ENCODE measurements at places on chromosomes 12 and 14.

DNA sequence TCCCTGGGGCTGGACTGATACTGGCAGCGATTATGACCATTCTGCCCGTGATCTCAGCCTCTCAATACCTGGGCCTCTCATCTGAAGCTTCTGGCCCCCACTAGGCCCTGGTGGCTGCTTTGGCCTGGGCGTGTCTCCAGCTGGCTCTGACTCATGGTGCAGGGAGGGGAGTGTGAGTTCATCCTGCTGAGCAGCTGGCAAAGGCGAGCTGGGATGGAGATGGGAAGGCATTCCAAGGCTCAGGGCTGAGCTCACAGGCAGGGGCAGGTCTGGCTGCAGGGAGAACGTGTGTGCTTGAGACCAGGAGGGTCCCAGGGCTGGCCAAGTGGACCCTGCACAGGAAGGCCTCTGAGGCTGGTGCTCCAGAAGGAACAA is 221.8 kb downstream of the TMEM121 start:
- no peak overlapping the region for H3K4me3 ChIP-seq
- H3K4me1 ChIP-seq = peaks cover 10% of the 10 kb centered on the region
- no peaks in the 10 kb centered on the region for H3K36me3 ChIP-seq
- H3K27me3 ChIP-seq = no peaks in the 10 kb centered on the region
- no peak for DNase-seq

- no peaks in the 10 kb centered on the region for H3K27me3 ChIP-seq
- H3K4me3 ChIP-seq = no peak overlapping the region
- no peaks in the 10 kb centered on the region for H3K36me3 ChIP-seq
- no peak for DNase-seq
- H3K4me1 ChIP-seq = peaks cover 41% of the 10 kb centered on the region
These were observed 1.6 kb downstream of the CRIP2 start for GRCh38 chr14:105476097-105476830.

GRCh38 chr12:31582155-31582554 is 8.8 kb downstream of the DENND5B start:
- DNase-seq = no peak
- peaks cover 22% of the 10 kb centered on the region for H3K4me1 ChIP-seq
- no peaks in the 10 kb centered on the region for H3K27me3 ChIP-seq
- no peak overlapping the region for H3K4me3 ChIP-seq
- no peaks in the 10 kb centered on the region for H3K36me3 ChIP-seq
- H3K27ac ChIP-seq = no peak overlapping the region

DNA sequence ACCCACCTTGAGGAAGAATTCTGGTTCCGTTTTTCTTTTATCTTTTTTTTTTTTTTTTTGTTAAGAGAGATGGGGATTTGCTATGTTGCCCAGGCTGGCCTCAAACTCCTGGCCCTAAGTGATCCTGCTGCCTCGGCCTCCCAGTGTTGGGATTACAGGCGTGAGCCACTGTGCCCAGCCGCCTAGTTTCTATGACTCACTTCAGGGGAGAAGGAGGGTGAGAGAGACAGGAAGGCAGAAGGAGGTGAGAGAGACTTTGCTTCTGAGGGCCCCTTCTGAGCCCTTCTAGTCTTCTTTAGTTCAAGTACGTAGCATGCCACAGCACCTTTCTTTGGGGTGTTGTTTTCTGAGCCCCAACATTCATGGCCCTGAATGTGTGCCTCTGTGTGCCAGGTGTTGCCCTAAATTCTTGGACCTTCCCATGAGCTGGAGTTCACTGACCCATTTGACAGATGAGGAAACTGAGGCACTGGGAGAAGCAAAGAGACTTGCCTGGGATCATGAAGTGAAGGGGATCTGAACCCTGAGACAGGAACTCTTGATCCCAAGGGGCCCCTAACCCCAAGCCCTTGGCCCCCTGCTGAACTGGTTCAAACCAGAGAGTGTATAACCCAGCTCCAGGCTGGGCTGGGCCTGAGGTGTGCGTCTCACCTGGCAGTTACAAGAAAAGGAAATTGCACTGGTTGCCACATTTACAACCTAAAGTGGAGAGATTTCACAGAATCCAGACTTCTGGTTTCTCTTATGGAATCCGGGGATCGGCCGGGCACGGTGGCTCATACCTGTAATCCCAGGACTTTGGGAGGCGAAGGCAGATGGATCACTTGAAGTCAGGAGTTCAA is 20.8 kb downstream of the SH2B3 start:
- H3K4me1 ChIP-seq = peaks cover 32% of the 10 kb centered on the region
- no peak overlapping the region for H3K4me3 ChIP-seq
- no peak overlapping the region for H3K27ac ChIP-seq
- no peak for DNase-seq

DNA sequence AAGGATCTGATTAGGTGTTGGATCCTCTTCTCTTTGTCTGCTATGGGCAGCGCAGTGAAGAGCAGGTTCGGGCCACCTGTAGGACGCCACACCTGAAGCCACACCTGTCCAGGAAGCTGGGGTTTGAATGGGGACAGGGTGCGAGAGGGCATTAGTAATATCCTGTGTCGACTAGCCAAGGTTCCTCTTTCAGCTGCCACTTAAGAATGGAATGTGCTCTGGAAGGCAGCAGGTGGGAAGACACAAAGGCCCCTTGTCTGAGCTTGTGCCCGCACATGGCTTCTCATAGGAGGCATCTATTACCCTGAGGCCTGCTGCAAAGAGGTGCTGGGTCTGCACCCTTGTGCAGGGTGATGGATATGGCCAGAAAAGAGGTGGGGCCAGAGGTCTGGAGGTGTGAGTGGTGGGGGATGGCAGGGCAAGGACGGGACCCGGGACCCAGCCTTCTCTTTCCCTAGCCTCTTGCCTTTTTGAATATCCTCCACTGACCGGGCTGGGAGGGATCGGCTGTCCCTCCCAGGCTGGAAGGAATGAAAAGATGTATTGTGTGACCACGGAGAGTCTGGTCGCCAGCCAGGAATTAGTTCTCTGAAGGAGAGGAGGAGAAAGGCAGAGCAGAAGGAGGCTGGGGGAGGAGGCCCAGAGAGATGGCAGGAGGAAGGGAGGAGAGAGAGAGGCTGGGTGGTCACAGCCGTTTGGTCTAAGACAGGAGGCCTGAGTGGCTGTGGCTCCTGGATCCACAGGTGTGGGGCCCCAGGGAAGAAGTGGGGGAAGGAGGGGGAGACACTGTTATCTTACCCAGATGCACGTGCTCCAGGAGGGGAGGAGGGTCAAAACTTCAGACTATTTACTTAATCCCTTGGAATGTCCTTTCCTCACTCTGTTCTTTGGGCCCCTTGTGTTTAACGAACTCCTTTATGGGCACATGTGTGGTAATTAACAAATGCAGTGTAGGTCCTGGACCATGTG is 101.5 kb downstream of the SMOC1 start:
- H3K27ac ChIP-seq = no peak overlapping the region
- H3K27me3 ChIP-seq = no peaks in the 10 kb centered on the region
- H3K4me1 ChIP-seq = no peaks in the 10 kb centered on the region
- DNase-seq = no peak

DNA sequence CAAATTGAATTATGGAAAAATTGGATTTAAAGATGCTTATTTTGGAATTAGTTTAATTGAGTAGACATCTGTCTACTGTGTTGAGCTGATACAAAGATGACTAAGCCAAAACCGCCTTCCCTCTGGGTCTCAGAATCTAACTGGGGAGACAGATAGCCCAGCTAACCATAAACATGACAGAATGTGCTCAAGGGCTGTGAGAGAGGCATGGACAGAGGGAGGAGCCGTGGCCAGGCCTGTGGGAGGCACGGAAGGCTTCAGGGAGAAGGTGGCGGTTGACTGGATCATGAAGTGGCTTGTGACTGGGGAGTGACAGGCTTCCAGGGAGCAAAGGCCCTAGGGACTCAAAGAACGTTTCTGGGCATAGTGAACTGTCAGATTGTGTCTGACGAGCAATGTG is 74.6 kb downstream of the DACT1 start:
- H3K36me3 ChIP-seq = no peaks in the 10 kb centered on the region
- no peak overlapping the region for H3K27ac ChIP-seq
- DNase-seq = no peak
- H3K4me3 ChIP-seq = no peak overlapping the region

DNA sequence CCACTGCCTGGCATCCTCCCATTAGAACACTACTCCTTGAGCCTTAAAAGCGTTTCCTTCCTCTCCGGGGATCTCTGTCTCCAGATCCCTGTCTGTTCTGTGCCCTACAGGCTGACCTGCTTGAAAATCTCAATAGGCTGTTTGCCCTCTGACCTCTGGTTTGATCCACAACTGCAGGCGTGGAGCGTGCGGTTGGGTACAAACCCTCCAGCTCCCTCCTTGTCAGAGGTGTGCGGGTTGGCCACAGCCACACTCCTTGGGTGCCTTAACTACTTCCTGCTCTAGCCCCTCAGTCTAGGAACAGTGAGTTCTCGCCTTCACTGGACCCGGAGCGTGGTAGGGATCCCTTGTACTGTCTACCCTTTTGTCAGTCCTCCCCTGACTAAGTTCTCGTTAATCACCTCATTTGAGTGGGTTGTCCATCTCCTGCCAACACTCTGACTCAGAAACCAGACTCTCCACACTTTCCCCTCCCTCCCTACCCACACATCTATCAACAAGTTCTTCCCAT is 33.1 kb downstream of the CMKLR1 start:
- H3K27me3 ChIP-seq = no peaks in the 10 kb centered on the region
- H3K4me1 ChIP-seq = no peaks in the 10 kb centered on the region
- no peak overlapping the region for H3K27ac ChIP-seq
- no peaks in the 10 kb centered on the region for H3K36me3 ChIP-seq

DNA sequence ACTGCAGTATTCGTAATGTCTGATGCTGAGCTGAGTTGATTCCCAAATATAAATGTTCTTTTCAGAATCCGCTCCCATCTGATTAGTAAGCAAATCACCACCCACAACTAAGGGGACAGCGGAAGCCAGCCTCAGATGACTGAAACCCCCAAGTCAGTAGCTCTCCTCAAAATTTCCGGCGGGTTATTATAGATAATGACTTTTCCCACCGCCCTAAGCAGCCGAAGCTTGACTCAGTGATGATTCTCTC is 469 bp upstream of the LRFN5 start:
- no peak for DNase-seq
- no peaks in the 10 kb centered on the region for H3K4me1 ChIP-seq
- no peak overlapping the region for H3K4me3 ChIP-seq
- H3K27ac ChIP-seq = no peak overlapping the region
- H3K36me3 ChIP-seq = no peaks in the 10 kb centered on the region

- H3K27me3 ChIP-seq = no peaks in the 10 kb centered on the region
- H3K4me3 ChIP-seq = no peak overlapping the region
- no peak for DNase-seq
- no peaks in the 10 kb centered on the region for H3K36me3 ChIP-seq
These were observed 64.8 kb upstream of the BEGAIN start for GRCh38 chr14:100651999-100652508.

- H3K4me3 ChIP-seq = no peak overlapping the region
- no peaks in the 10 kb centered on the region for H3K36me3 ChIP-seq
- H3K27ac ChIP-seq = no peak overlapping the region
- no peak for DNase-seq
- H3K4me1 ChIP-seq = no peaks in the 10 kb centered on the region
These were observed 13.7 kb downstream of the PPP1R13B start for GRCh38 chr14:103833711-103834110.

GRCh38 chr12:6374028-6374785 is 1.2 kb downstream of the SCNN1A start:
- H3K27me3 ChIP-seq = no peaks in the 10 kb centered on the region
- DNase-seq = no peak
- no peaks in the 10 kb centered on the region for H3K36me3 ChIP-seq
- H3K4me3 ChIP-seq = no peak overlapping the region
- no peaks in the 10 kb centered on the region for H3K4me1 ChIP-seq
- H3K27ac ChIP-seq = no peak overlapping the region

GRCh38 chr12:92556637-92557421 is 146.0 kb upstream of the PLEKHG7 start:
- no peak overlapping the region for H3K4me3 ChIP-seq
- no peak overlapping the region for H3K27ac ChIP-seq
- DNase-seq = no peak
- no peaks in the 10 kb centered on the region for H3K27me3 ChIP-seq

DNA sequence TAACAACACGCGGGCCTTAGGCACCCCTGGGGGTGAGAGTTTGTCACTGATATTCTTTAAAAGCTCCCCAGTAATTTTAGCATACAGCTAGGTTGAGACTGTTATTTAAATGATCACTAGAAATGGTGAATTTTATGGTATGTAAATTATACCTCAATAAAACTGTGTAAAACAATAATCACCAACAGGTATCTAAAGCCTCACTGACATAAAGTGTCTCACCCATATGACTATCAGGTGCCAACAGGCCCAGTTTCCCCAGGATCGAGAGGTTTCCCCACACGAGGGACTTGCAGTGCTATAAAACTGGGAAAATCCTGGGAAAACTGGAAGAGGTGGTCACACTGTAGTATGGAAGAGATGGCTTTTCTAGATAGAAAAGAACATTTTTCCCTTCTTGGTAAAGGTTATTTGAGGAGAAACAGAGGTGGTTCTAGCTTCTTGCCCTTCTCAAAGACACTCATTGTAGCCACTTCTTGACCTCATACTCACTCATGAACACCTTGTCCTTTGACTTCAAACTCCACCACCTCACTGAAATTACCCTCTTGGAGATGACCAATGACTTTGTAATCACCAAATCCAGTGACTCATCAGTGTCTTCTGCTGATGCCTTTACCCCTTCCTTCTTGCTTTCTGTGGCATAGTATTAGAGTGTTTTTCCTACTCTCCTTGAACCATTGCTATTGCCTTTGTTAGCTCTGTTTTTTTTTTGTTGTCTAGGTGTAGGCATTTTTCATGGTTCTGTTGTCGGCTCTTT is 24.8 kb upstream of the NUBPL start:
- no peaks in the 10 kb centered on the region for H3K36me3 ChIP-seq
- H3K4me3 ChIP-seq = no peak overlapping the region
- no peak for DNase-seq
- no peaks in the 10 kb centered on the region for H3K27me3 ChIP-seq
- H3K27ac ChIP-seq = no peak overlapping the region

DNA sequence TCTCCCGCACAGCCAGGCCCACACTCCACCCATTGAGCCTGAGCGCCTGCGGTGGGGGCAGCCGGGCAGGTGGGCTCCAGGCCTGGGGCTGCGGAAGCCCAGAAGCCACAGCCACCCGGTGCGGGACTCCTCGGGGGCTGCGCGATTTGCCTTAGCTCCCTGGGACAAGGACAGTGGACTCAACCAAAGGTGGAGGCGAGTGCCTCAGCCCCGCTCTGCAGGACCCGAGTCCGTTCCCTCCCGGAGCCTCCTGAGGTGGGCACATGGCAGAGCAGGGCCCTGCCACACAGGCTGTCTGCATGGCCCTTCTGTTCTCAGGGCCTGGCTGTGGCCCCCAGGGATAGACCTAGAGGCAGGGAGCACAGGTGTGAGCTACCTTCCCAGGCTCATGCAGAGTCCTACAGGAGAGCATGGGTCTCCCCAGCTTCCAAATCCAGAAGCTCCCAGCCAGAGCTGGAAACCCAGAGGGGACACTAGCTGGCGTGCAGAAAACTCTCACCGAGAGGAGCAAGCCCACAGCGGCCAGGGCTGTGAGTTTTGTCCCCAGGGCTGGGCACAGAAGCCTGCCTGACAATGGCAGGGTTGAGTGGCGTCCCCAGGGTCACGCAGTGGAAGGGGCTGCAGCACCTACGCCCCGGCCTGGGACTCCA is 22.2 kb upstream of the LRTM2 start:
- peaks cover 54% of the 10 kb centered on the region for H3K4me1 ChIP-seq
- H3K27ac ChIP-seq = no peak overlapping the region
- H3K27me3 ChIP-seq = no peaks in the 10 kb centered on the region
- no peak overlapping the region for H3K4me3 ChIP-seq

- no peak overlapping the region for H3K27ac ChIP-seq
- DNase-seq = no peak
- H3K4me3 ChIP-seq = no peak overlapping the region
- no peaks in the 10 kb centered on the region for H3K4me1 ChIP-seq
- H3K36me3 ChIP-seq = no peaks in the 10 kb centered on the region
- no peaks in the 10 kb centered on the region for H3K27me3 ChIP-seq
These were observed 1397.3 kb upstream of the TMEM132C start for GRCh38 chr12:126869644-126870043.

Data from Karpas-422 (cell line).